ENCODE measurements at places on chromosomes 11 and 22.
A peak's percentile ranks its signal among the peaks of the same experiment; 100 is the strongest.

DNA sequence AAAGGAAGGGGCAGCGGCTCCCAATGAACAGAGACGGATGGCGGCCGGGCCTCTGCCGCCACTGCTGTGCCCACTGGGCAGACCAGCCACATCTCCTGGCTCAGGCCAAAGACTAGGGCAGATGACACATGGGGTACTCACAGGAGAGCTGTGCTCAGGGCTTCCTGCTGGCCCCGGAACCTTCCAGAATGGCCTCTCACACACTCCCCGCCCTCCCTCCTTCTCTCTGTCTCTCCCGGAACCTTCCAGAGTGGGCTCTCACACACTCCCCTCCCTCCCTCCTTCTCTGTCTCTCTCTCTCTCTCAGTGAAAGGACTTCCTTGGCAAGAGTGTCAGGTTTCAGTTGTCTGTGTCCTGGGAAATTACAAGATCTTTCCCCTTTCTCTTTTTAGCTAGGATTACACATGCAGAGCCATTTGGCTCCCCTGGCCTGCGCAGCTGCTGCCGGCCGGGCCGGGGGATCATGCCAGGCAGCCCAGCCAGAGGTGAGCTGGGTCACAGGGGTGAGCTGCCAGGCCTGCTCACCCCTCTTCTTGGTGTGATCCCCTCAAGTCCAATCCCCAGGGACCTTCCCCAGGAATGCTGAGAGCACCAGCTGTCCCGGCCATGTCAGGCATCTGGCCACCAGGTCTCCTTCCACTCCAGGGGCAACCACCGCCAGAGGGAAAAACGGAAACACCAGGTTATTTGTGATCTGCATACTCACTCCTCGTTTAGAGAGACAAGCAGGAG, 45.3 kb upstream of the ADA2 start:
- no peak for DNase-seq

GRCh38 chr11:43035086-43035485, 276.7 kb upstream of the API5 start:
- DNase-seq, result no peak

GRCh38 chr11:70078095-70078780, at the start of gene ANO1:
ANO1 (plus strand) TSS chr11:70078317; CDS start chr11:70078607, 290 bp downstream.
- DNase-seq, result no peak

DNA sequence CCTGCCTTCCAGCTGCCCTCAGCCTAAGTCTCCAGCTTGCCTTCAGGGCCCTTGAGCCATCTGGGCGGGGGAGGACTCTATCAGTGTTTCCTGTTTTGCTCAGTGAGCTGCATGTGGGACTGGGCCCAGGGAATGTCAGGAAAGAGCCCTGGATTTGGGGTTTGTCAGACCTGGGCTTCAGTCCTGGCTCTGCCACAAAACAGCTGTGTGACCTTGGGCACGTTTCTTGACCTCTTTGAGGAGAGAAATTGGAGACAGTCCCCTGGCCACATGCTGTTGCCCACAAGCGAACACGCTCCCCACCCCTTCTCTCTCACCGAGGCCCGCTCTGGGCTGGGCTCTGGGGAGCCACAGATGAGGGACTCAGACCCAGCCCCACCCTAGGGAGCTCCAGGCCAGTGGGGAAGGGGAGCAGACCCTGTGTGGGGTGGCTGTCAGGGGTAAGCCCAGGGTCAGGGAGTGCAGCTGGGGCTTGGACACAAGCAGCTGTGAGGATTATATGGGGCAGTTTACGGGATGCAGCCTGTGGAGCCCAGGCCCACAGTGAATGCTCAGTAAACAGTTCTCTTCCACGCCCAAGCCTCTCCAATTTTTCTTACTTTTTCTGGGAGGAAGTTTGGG, 12.3 kb downstream of the MYO7A start:
- no peak for DNase-seq

DNA sequence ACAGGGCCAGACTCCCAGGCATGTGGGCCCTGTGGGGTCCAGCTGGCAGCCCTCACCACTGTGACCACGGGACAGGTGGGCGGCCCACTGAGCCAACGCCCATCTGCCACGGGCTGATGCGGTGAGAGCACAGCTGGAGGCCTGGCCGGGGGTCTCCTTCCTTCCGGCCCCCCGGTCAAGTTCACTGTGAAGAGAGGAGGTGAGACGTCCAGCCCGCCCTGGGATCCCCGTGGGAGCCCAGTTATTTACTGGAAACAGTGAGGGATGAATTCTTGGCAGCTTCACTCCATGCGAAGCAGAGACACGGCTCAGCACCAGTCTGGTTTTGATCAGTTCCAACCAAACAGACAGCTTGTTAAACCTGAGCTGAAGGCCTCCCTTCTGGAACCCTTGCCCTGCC, 38.7 kb downstream of the WNT11 start:
- DNase-seq, result no peak

- no peak for DNase-seq
Observed at GRCh38 chr11:126006068-126006467, 56.6 kb downstream of the CDON start.

DNA sequence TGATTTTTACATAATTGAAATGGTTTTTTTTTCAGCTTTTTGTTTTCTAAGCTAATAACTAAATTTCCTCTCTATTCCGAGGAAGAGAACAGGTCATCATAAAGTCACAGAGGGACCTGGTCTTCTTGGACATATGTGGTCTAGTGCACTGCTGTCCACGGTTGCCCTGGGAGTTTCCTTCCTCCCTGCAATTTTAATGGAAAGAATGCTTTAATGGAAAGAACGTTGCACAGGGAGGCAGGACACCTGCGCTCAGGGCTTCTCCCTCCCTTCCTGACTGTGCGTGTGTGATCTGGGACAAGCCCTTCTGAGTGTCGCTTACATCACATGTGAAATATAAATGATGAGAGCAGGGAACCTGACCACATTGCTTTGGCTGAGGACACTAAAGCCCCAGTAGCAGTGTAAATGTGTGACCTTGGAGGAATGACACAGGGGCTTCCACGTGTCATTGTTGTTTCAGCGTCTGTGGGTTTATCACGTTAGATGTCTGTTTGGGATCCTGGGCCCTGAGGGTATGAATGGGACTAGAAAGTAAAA, 93.2 kb downstream of the AMOTL1 start:
- DNase-seq, result no peak

DNA sequence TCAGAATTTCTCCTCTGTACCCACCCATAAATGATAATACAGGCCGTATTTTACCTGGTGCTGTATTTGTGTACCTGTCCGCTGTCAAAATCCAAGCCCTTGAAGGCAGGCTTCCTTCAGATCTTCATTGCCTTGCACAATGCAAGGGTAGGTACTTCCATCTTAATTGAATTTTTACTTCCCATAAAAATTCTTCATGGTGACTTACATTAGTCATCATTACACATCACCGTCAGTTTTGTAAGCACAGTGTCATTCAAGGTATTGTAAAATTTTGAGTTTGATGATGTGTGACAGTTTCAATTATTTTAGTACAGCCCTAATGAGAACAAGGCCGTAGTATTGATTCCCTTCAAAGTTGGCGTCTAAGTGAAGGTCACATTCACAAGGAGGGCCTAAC, 770 bp upstream of the TSG101 start:
- peak; percentile 8 for DNase-seq

GRCh38 chr11:6656584-6656915, 941 bp upstream of the DCHS1 start:
- no peak for DNase-seq

DNA sequence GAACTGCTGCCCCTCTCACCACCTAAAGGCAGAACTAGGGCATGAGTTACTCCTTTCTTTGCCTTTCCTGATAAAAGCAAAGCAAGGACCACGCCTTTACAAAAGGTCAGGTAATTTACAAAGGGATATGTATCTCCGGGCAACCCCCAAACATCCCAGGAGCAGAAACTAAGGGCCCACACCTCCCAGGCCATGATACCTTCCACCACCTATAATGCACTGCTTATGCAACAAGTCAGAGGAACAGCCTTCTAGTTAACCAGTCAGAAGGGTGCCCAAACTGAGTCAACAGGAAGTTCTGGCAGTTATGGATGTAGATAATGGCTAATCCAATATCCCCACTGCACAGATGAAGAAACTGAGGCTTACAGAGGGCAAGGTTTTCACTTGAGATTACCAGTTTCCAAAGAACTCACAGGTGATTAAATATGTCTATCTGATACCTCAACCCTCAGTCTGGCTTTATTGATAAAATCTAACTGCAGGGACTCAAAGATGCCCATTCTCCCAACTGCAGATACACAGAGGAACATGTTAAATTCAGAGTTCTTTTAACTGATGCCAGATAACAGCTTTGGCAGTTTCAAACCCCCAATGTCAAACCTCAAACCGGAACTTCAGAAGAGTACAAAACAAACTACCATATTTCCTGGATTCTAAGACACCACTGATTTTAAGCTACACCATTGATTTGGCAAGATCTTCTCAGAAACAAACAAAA, 16.8 kb upstream of the CASTOR1 start:
- DNase-seq, result peak; percentile 59

GRCh38 chr22:26502688-26503561, 9.3 kb downstream of the TFIP11 start:
- DNase-seq, result peak; percentile 92

GRCh38 chr22:37843741-37844089, 419 bp downstream of the ANKRD54 start:
- peak; percentile 46 for DNase-seq

GRCh38 chr11:2998073-2998850, 6.1 kb upstream of the NAP1L4 start:
- DNase-seq, result no peak

GRCh38 chr22:48141301-48141700, 1378.9 kb downstream of the TBC1D22A start:
- DNase-seq, result no peak

DNA sequence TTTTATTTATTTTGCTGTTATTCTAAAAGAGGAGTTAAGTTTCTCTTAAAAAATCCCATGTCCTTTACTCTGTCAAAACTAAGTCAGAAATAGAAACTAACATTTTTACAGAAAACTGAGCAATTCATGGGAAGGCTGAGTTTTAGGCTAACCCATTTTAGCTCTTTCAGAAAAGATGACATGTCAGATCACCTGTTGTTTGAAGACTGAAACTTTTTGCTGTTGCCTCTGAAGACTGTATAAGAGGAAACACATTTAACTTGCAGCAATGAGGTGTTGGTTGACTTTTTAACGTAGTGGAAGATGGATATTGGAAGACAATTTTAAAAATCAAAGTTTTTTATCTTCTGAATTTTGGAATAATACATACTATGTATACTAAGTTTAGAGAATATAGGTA, 115.4 kb downstream of the METTL15 start:
- peak; percentile 59 for DNase-seq

GRCh38 chr22:37802310-37803194, 5.2 kb upstream of the GCAT start:
- DNase-seq, result no peak

DNA sequence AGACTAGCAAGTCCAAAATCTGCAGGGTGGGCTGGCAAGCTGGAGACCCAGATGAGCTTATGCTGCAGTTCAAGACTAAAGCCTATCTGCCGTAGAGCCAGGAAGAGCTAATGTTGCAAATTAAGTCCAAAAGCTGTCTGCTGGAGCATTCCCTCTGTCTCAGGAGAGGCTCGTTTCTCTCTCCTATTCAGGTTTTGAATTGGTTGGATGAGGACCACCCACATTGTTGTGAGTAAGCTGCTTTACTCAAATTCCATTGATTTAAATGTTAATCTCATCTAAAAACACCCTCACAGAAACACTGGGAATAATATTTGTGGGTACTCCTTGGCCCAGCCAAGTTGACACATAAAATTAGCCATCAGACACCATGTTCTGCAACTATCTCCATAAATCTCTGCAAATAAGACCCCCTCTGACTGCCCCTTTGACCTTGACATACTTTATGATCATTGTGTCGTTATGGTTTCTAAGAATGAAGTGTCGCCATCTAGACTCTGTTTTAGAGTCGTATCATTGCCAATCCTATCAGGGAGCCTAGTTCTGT, 16.8 kb upstream of the CUL5 start:
- DNase-seq, result no peak

DNA sequence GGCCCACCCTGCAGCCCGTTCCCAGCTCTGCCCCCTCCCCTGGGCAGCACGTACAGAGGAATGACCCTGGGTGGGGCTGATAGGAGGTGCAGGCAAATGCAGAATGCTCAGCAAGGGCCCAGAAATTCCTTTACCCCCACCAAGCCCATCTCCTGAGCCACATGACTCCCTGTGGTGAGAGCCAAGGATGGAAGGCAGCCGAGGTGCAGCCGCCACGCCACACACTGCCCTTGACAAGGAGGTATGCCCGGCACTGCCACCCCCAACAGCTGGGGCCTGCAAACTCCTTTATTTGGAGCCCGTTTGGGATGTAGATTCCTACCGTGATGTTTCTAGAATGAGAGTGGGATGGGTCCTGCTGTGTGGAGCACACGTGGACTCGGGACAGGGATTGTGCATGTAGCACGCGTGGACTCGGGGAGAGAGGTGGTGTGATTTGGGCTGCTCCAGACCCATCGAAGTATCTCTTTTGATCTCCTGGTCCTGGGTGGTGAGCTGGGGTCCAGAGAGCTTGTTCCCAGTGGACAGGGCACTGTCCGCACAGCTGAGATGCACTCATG, 12.9 kb downstream of the GTSE1 start:
- DNase-seq, result no peak

- no peak for DNase-seq
Observed at GRCh38 chr11:33620423-33621171, 80.0 kb downstream of the C11orf91 start.

- no peak for DNase-seq
Observed at GRCh38 chr22:22111267-22111751, 128.7 kb upstream of the TOP3B start.

- DNase-seq, result no peak
Observed at GRCh38 chr11:22432291-22433093, 94.3 kb downstream of the SLC17A6 start.

DNA sequence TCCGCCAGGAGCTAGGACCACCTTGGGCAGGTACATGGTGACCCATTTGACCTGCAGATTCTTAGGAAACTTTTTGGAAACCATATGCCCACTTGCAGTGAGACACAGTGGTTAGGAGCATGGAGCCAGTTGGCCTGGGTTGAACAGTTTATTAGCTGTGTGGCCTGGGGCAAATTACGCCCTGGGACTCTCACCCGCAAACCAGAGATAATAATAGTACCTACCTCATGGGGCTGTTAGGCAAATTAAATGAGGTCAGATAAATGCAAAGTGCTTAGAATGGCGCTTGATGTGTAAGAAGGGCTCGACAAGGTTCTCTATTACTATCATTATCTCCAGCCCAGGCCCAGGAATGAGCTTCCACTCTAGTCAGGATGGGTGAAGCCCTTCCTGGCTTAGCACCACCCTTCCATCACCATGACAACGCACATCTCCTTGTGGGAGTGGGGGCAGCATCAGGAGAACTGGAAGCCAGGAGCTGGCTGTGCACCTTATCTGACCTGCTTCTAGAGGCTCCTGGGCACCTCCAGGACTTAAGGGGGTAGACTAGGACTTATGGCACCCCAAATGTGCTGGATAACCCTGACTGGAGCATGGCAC, 5.1 kb downstream of the SYT12 start:
- DNase-seq, result peak; percentile 19

GRCh38 chr11:111634981-111635705, 32.9 kb downstream of the SIK2 start:
- DNase-seq, result no peak

DNA sequence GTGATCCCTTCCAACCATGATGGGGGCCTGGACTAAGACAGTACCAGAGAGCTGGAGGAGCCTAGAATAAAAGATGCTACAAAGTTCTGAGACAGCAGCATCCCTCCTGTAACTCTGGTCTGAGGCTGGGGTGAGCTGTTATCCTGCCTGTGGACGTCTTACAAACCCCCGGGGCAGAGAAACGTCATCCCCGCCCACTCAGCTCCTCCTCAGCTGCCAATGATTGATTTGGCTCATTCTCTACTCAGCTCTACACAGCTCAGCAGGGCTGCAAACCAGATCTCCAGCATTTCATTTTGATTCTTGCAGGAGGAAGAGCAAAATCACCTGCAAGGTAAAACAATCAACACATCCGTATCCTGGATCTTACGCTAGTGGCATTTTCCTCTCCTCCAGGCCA, 55.5 kb downstream of the CSNK2A3 start:
- DNase-seq, result no peak

Measured in MM.1S (cell line).